Cardiac septum (tissue), 1 donor: ENCODE measurements at places on chromosomes 7 and 10. TPM values are rescaled to one million over a fixed set of nuclear protein-coding genes. Genes with fewer than 3 reads are reported as not detected.

LIPN gene
- not detected for total RNA-seq

SFXN2 gene
- total RNA-seq, result 2.8 TPM

COBL gene
- 109 TPM for total RNA-seq

NUDT13 gene
- total RNA-seq, result 2.4 TPM

PRLHR gene
- not detected for total RNA-seq

SNX10 gene
- 1.3 TPM for total RNA-seq

RPEL1 gene
- total RNA-seq, result not detected

LIPM gene
- total RNA-seq, result not detected

KLF14 gene
- not detected for total RNA-seq

TEX36 gene
- total RNA-seq, result not detected

AP5Z1 gene
- total RNA-seq, result 15.9 TPM

NUTM2E gene
- not detected for total RNA-seq

TMEM270 gene
- total RNA-seq, result not detected

SH2D4B gene
- total RNA-seq, result not detected

CLEC5A gene
- 1.6 TPM for total RNA-seq

FAM200A gene
- 4.9 TPM for total RNA-seq

NKX1-2 gene
- total RNA-seq, result not detected

IGF2BP3 gene
- total RNA-seq, result 0.16 TPM

SPDYE2B gene
- total RNA-seq, result not detected

STEAP1 gene
- 6.5 TPM for total RNA-seq

NODAL gene
- total RNA-seq, result 0.38 TPM

ZNF239 gene
- total RNA-seq, result 1.7 TPM

CUL2 gene
- 30.0 TPM for total RNA-seq

CCL24 gene
- not detected for total RNA-seq

TWIST1 gene
- 1.2 TPM for total RNA-seq

LAMB4 gene
- total RNA-seq, result 0.05 TPM

ZRANB1 gene
- total RNA-seq, result 25.7 TPM

RARRES2 gene
- 10.6 TPM for total RNA-seq

SNCG gene
- total RNA-seq, result 9.3 TPM

MRLN gene
- not detected for total RNA-seq

STRIP2 gene
- 20.4 TPM for total RNA-seq

AQP1 gene
- total RNA-seq, result 155 TPM

FAM25G gene
- not detected for total RNA-seq

CYP2C19 gene
- not detected for total RNA-seq

GNAT3 gene
- not detected for total RNA-seq

PNLIPRP1 gene
- not detected for total RNA-seq

AUTS2 gene
- total RNA-seq, result 10.3 TPM

TDRD1 gene
- total RNA-seq, result 1.2 TPM

SYT15 gene
- 6.7 TPM for total RNA-seq

NEUROG3 gene
- total RNA-seq, result not detected

EEPD1 gene
- total RNA-seq, result 6.6 TPM

SLC39A12 gene
- not detected for total RNA-seq

SYT15B gene
- 4.6 TPM for total RNA-seq

ECHDC3 gene
- total RNA-seq, result 35.1 TPM

ITPRID1 gene
- not detected for total RNA-seq

ERVW-1 gene
- total RNA-seq, result not detected

LRRC4 gene
- 3.7 TPM for total RNA-seq

SGCE gene
- total RNA-seq, result 27.7 TPM

CAV1 gene
- 311 TPM for total RNA-seq

SH2B2 gene
- 3.1 TPM for total RNA-seq

NME8 gene
- not detected for total RNA-seq

BLNK gene
- 0.86 TPM for total RNA-seq
